ENCODE measurements at places on chromosomes 3 and 15.

- DNase-seq: no peak
Measured at GRCh38 chr3:108183971-108184370, 38.3 kb downstream of the IFT57 start.

GRCh38 chr15:49900903-49901235, 218.2 kb downstream of the ATP8B4 start:
- DNase-seq: no peak

GRCh38 chr15:25372298-25372697, 66.5 kb downstream of the UBE3A start:
- DNase-seq: no peak

DNA sequence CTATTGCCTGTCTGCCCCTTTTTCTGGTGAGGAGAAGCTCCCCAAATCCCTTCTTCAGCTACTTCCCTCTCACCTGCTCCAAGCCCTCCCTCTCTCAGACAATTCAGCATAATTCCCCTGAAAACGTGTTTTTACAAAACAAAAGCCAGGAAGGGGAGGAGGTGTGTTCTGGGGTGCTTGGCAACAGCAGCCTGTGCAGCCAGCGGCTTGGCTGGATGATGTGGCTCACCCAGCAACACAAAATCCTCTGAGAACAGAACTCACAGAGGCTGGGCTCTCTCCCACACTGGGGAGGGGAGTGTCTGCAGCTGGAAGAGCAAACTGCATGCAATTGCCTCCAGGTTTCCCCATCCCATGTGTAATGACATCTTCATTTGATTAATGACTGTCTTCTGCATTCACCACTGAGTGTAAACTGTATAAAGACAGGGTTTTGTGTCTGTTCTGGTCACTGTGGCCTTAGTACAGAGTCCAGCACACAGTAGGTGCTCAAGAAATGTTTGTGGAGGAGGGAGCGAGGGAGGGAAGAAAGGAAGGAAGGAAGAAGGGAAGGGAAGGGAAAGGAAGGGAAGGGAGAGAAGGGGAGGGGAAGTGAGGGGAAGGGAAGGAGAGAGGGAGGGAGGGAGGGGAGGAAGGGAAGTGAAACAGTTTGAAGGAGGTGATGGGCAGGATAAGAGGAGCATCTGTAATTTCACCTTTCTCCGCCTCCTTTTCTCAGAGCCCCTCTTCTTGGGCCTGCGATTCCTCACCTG, 70.1 kb upstream of the GLCE start:
- DNase-seq: no peak

DNA sequence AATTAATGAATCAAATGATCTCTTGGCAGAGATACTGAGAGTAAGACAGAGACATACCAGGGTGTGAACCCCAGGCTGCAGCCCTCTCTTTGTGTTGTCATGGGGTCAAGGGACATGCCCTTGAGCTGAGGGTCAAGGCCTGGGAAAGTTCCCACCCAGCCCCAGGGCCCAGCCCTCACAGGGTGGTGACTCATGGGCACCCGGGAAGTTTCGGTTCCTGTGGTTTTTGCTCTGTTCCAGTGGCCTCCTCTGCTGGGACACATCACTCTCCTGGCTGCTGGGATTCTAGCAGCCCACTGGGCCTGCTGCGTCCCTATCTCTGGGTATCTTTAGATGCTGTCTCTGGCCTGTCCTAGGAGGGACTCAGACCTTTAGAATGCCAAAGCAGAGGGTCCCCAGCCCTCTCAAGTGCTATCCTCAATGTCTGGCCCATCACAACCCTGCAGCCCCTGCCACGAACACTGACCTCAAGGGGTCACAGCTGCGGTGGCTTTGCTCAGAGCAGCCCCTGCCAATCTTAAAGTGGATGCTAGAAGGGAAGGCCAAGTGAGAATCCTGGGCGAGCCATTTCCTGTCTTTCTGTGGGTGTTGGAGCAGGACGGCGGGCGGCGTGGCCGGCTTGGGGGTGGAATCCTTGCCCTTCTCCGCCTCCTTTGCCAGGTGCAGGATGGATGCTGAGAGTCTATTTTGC, 148.4 kb upstream of the TLE3 start:
- no peak for DNase-seq

GRCh38 chr3:69628951-69629350, 110.3 kb upstream of the MITF start:
- DNase-seq: no peak

DNA sequence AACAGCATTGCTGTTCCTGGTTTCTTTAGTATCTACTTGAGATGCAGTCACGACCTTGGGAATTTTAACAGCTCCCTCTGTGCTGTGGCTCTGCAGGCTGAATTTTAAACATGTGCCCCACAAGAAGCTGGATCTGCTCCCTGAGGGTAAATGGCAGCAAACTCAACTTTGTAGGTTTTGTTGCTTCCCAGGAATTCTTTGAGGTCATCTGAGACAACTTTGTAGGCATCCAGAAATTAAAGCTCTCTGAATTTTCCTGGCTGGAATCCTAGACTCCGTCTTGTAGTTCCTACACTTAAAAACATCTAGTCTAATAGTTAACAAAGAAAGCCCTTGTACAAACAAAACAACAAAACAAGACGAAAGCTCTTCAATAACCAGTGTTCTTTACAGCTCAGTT, 366.3 kb downstream of the FEZF2 start:
- DNase-seq: no peak

GRCh38 chr3:87088993-87089841, 98.3 kb upstream of the VGLL3 start:
- DNase-seq: no peak

DNA sequence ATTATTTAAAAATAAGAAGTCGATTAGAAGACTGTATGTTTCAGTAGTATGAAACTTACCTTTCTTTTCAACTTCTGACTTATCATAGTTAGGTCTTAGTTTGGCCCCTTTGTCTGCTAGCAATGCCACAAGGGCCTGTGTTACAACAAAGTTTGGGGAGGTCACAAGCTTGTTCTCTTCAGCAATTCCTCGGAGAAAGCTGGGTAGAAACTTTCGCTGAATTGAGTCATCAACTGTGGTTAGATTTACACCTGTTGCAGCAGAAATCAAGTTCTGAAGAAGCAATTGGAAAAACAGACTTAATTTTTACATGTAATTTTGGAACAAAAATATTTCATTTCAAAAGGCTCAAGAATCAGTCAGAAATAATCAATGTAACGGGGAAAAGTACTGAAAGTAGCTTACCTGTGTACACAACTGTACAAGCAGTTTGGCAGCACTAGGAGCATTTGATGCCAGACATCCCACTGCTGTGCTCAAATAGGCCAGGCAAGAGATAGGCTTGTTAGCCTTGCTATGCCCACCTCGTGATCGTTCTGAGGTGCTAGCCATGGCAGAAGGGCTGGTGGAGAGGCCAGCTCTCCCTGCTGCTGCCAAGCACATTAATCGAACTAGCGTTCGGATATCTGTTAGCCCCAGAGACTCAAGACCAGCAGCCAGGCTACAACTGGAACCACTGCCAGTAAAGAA, 58.6 kb downstream of the FBXL22 start:
- DNase-seq: no peak

GRCh38 chr3:123621186-123621849, 36.5 kb upstream of the HACD2 start:
- DNase-seq: no peak

DNA sequence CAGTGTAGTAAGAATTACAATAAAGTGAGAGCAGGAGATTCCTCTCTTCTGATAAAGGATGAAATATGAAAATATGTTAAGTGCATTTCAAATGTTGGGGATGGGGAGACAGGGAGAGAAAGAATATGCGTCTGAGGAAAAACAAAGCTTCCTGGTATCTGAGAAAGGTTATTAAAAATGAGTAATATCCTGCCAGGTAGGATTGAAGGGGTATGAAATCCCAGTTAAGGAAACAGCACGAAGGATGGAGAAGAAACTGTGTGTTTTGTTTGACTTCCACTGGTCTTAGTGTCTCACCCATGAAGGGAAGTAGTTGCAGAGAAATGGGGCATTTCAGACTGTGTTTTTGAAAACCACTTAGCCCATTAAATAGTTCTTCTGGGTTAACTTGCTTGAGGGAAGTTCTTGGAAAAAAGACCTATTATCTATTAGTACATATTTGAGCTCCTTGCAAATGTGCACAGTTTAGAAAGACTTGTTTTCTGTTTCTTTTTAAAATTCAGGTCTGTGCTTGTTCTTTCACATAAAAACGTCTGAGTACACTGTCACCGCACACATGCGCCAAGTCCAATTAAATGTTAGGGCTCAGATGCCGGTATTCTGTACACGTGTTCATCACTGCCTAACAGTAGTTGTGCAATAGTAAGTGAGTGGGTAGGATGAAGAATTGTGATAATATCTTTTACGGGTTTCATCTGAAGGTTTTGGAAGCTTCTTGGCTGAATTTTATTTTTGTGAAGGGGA, 196.1 kb upstream of the P2RY1 start:
- DNase-seq: no peak

- no peak for DNase-seq
Measured at GRCh38 chr15:80060356-80061006, 1.0 kb downstream of the ZFAND6 start.

DNA sequence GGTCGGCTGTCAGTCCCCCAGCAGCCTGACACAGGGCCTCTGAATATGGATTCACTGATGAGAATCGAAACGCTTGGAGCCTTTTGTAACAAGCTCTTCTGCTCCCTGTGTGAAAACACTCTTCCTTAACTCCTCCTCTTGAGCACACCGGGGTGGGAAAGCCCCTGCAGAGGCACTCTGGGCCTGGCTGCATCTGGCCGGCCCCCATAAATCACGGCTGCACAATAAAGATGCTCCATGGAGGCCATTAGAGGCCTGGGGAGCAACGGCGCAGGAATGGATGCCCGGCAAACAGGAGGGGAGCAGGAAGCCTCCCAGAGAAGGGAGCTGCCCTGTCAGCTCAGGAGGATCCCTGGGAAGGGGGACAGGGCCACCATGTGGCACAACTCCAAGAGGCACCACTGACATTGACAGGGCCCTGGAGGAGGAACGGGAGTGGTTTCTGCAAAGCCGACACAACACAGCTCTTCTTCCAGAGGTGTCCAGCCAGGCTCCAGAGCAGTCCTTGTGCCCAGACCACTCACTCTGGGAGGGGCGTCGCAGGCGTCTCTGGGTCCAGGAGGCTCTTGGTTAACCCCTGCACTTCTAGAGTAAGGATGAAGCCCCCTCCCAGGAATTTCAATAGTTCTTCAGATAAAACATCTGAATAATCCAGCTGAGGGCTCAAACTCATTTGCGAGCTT, 509.3 kb upstream of the PPP2R3A start:
- DNase-seq: no peak

DNA sequence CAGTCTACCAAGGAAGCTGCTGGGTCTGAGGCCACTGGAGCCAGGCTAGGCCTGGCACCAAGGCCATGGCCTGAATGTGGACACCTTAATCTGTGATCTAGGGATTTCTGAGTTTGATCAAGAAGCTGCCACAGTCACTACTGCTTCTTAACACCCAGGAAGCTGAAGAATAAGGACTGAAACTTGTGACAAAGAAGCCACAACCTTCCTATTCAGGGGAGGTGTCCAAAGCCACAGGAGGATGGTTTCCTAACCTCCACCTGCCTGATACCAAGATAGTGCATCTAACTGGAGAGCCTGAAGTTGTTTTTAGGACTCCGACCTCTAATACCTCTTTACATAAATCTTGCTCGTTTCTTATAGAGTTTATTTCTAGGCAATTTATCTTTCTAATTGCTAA, 5.5 kb upstream of the ANO10 start:
- no peak for DNase-seq

GRCh38 chr3:37787153-37787867, 74.4 kb upstream of the CTDSPL start:
- DNase-seq: no peak

- DNase-seq: no peak
Measured at GRCh38 chr3:168977716-168978374, 685.7 kb downstream of the MECOM start.

DNA sequence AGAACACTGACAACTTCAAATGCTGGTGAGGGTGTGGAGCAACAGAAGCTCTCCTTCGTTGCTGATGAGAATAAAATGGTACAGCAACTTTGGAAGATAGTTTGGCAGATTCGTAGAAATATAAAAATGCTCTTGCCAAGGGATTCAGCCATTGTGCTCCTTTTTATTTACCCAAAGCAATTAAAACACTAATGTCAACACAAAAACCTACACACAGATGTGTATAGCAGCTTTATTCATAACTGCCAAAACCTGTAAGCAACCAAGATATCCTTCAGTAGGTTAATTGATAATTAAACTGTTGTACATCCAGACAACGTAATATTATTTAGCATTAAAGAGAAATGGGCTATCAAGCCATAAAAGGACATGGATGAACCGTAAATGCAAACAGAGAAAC, 37.8 kb upstream of the LSAMP start:
- DNase-seq: no peak

GRCh38 chr3:150913133-150913922, 8.1 kb upstream of the MINDY4B start:
- DNase-seq: no peak

DNA sequence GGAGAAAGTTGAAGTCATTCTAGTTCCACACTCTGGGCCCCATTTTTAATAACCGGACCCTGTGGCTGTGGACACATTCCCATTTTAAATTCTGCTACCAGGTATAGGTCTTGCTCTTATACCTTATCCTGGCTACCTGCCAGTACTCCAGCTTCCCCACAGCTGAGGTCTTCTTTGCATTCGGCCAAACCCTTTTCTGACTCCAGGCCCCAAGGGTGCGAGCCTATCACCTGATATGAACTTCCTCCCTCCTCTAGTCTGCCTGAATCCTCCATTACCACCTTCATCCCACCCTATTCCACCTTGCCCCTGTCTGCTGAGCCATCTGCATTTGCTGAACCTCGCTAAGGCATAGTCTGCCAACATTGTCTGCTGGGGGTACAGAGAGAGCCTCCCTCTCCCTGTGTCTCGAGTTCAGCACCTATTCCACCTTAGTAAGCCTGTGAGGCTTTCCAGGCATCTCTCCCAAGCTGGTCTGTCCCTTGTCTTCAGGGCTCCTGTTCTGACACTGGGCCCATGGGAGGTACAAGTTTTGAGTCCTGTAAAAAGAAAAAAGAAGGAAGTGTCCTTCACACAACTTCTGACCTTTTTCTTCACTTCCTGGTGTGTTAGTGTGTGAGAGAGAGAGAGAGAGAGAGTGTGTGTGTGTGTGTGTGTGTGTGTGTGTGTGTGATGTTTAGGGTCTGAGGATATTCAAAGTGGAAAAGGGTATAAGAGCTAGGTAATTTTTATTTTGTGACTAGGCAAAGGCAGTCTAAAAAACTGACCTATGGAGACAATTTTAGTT, 27.0 kb downstream of the PDE8A start:
- no peak for DNase-seq

GRCh38 chr3:52350416-52350815, 34.3 kb downstream of the DNAH1 start:
- no peak for DNase-seq

GRCh38 chr3:120908030-120908794, at the start of gene STXBP5L:
Gene STXBP5L (plus strand): TSS chr3:120908205. CDS start chr3:120909579, 1,374 bp downstream.
- DNase-seq: no peak

DNA sequence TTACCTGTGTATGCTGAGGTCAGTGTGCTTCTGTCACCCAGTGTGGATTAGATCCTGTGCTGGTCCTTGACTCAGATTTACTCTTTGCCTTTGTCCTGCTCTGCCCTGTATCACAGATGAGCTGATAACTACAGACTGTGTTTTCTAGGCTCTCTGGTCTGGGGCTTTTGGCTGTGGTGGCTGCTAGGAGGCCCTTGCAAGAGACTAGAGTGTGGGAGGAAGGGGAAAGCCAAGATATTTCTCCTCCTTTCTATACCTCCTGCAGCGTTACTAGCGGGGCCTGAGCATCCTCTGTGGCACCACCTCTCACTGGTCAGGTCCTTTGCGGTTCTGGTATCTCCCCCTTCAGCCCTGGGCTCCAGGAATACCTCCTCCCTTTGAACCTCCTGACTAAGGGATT, 282.3 kb upstream of the TBC1D5 start:
- no peak for DNase-seq

GRCh38 chr15:72778796-72779195, 4.8 kb downstream of the ADPGK start:
- no peak for DNase-seq

Measured in T-helper 17 cell (primary cell).